ENCODE measurements at places on chromosomes 3 and 15.
A peak's percentile ranks its signal among the peaks of the same experiment; 100 is the strongest.

- H3K36me3 ChIP-seq: no peaks in the 10 kb centered on the region
- no peaks in the 10 kb centered on the region for H3K27me3 ChIP-seq
- DNase-seq: peak; percentile 65
- no peak overlapping the region for H3K4me3 ChIP-seq
Measured at GRCh38 chr15:39426552-39427532, 154.0 kb upstream of the THBS1 start.

GRCh38 chr15:93048759-93049161 lies 40.3 kb downstream of the RGMA start:
- no peaks in the 10 kb centered on the region for H3K4me1 ChIP-seq
- H3K4me3 ChIP-seq: no peak overlapping the region
- no peaks in the 10 kb centered on the region for H3K27me3 ChIP-seq
- DNase-seq: no peak

GRCh38 chr3:25751725-25752124 lies 31.5 kb downstream of the NGLY1 start:
- peaks cover 3% of the 10 kb centered on the region for H3K36me3 ChIP-seq
- H3K27me3 ChIP-seq: no peaks in the 10 kb centered on the region
- H3K4me3 ChIP-seq: no peak overlapping the region
- DNase-seq: no peak
- no peaks in the 10 kb centered on the region for H3K4me1 ChIP-seq
- no peak overlapping the region for H3K27ac ChIP-seq

GRCh38 chr15:66254089-66254950 lies 770 bp upstream of the MEGF11 start:
- H3K4me1 ChIP-seq: peaks cover 7% of the 10 kb centered on the region
- H3K27me3 ChIP-seq: peaks cover 62% of the 10 kb centered on the region
- H3K36me3 ChIP-seq: no peaks in the 10 kb centered on the region
- no peak overlapping the region for H3K27ac ChIP-seq
- no peak for DNase-seq

DNA sequence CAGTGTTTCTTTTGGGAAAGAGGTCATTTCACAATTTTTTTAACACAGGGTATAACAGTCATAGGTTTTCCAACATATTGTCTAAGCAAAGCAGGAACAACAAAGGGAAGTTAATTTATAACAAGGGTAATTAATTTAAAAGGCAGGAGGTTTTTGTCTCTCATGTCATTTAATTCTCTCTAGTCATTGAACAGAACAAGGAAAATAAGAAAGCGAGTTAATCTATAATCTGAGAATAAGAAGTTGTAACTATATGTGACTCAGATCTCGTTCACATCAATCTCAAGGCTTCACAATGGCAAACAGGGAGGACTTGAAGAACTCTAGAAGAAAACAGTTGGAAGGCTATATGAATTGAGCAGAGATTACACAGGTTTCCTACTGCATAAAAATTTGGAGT lies 579.8 kb upstream of the CCDC54 start:
- H3K27me3 ChIP-seq: no peaks in the 10 kb centered on the region
- H3K4me3 ChIP-seq: no peak overlapping the region
- no peak overlapping the region for H3K27ac ChIP-seq
- no peaks in the 10 kb centered on the region for H3K4me1 ChIP-seq
- no peaks in the 10 kb centered on the region for H3K36me3 ChIP-seq

GRCh38 chr15:92879949-92880725 lies 20.0 kb upstream of the CHD2 start:
- H3K27ac ChIP-seq: no peak overlapping the region
- H3K36me3 ChIP-seq: no peaks in the 10 kb centered on the region
- H3K27me3 ChIP-seq: no peaks in the 10 kb centered on the region
- no peak for DNase-seq
- H3K4me1 ChIP-seq: peaks cover 5% of the 10 kb centered on the region

DNA sequence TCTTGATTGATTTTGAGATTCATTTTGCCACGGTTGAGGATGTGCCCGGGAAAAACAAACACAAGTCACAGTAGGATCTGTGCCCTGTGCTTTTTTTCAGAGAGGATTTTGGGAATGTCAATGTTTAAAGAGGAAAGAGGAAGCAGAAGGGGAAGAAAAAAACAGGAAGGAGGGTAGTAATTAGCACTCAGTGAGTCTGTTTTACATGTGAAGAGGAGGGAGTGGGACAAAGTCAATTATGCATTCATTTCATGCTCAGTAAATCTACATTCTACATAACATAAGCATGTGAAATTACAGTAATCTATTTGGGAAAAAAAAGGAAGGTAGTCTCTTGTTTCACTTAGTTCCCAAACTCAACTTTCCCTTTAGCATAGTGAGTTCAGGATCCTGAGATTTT lies 18.3 kb upstream of the CD200 start:
- DNase-seq: no peak
- no peaks in the 10 kb centered on the region for H3K4me1 ChIP-seq
- no peak overlapping the region for H3K27ac ChIP-seq
- no peaks in the 10 kb centered on the region for H3K36me3 ChIP-seq

DNA sequence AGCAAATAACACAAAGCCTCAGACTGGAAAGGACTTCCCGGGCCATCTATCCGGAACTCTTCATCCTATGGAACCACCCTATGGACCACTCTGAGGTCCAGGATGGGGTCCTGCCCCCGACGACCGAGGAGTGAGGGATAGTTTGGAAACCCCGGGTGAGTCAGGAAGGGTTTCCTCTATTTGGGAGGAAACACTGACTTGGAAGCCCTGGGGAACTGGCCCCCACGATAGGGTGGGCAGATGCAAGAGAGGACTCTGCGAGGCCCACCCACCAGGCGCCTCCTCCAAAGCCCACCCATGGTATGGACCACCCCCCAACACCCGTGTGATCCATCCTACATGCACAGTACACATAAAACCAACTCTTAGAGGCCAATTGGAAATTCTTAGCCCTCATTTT lies 69.4 kb downstream of the CPN2 start:
- H3K27me3 ChIP-seq: no peaks in the 10 kb centered on the region
- peaks cover 7% of the 10 kb centered on the region for H3K4me1 ChIP-seq
- H3K36me3 ChIP-seq: no peaks in the 10 kb centered on the region
- no peak overlapping the region for H3K27ac ChIP-seq

DNA sequence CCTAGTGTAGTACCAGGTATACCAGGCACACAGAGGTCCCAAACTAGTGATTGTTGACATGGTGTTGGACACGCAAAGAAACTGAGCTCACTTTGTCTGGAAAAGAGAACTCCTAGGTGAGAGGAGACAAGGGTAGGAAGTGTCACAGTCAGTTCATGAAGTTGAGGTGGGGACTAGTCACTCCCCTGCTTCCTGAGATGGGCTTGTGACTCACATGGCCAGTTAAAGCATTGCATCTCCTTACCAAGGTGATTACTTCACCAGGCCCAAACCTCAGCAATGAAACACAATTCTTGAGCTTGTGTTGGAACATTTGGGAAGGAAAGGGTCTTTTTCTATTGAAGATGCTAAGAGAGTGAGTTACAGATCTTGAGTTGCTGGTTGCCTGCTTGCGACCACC lies 49.2 kb upstream of the RAD18 start:
- no peak for DNase-seq
- H3K36me3 ChIP-seq: no peaks in the 10 kb centered on the region
- no peaks in the 10 kb centered on the region for H3K27me3 ChIP-seq
- no peak overlapping the region for H3K4me3 ChIP-seq

GRCh38 chr15:41276831-41277230 lies 45.8 kb downstream of the CHP1 start:
- peaks cover 13% of the 10 kb centered on the region for H3K36me3 ChIP-seq
- no peaks in the 10 kb centered on the region for H3K27me3 ChIP-seq
- no peaks in the 10 kb centered on the region for H3K4me1 ChIP-seq
- peak; percentile 56 for DNase-seq

DNA sequence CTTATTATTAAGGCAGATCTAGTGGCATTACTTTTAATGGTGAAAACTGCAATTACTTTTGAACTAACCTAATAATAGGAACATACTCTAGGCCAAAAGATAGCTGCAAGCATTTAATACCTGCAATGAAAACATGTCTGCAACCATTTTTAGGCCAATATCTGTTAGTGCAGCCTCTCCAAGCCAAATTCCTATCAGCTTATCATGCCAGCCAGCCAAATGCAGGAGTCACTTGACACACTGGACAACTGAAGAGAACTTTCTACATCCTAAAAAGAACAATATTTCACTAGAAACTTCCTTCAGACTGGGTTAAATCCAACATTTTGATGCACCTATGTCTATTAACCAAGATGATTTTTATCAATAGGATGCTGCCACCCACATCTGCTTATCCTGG lies 33.8 kb downstream of the CCDC54 start:
- no peak overlapping the region for H3K4me3 ChIP-seq
- H3K4me1 ChIP-seq: no peaks in the 10 kb centered on the region
- H3K27ac ChIP-seq: no peak overlapping the region
- no peaks in the 10 kb centered on the region for H3K36me3 ChIP-seq
- H3K27me3 ChIP-seq: no peaks in the 10 kb centered on the region

GRCh38 chr15:73375755-73376305 lies 7.1 kb upstream of the HCN4 start:
- H3K4me1 ChIP-seq: peaks cover 21% of the 10 kb centered on the region
- no peaks in the 10 kb centered on the region for H3K36me3 ChIP-seq

- no peak overlapping the region for H3K27ac ChIP-seq
- no peaks in the 10 kb centered on the region for H3K4me1 ChIP-seq
- H3K27me3 ChIP-seq: no peaks in the 10 kb centered on the region
- H3K4me3 ChIP-seq: no peak overlapping the region
- no peaks in the 10 kb centered on the region for H3K36me3 ChIP-seq
- no peak for DNase-seq
Measured at GRCh38 chr3:2656806-2657777, 453.1 kb downstream of the IL5RA start.

- no peak for DNase-seq
- H3K36me3 ChIP-seq: peaks cover 2% of the 10 kb centered on the region
- H3K27me3 ChIP-seq: no peaks in the 10 kb centered on the region
Measured at GRCh38 chr15:66474135-66474534, 23.4 kb downstream of the SNAPC5 start.

DNA sequence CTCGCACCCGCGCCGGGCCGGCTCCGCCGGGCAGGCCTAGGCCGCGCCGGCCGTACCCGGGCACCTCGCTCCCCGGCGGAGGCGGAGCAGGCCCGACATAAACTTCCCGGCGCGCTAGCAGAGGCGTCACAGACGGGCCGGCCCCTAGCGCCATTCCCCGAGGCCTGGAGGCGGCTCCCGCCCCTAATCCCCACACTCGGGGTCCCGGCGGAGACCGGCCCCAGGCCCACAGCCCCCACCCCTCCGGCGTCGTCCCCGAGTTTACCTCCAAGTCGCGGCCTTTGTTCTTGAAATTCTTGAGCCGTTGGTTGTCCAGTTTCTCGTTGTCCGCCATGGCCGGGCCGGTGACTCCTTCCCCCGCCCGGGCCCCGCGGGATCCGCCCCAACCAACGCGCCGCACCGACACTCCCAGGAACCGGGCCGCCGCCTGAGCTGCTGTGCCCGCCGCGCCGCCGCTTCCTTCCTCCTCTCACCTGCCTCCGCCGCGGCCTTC lies 376 bp downstream of the KPNA4 start:
- H3K4me1 ChIP-seq: no peaks in the 10 kb centered on the region
- peak overlapping the region; percentile 85 for H3K27ac ChIP-seq
- peak overlapping the region; percentile 77 for H3K4me3 ChIP-seq
- H3K27me3 ChIP-seq: no peaks in the 10 kb centered on the region
- peaks cover 5% of the 10 kb centered on the region for H3K36me3 ChIP-seq

DNA sequence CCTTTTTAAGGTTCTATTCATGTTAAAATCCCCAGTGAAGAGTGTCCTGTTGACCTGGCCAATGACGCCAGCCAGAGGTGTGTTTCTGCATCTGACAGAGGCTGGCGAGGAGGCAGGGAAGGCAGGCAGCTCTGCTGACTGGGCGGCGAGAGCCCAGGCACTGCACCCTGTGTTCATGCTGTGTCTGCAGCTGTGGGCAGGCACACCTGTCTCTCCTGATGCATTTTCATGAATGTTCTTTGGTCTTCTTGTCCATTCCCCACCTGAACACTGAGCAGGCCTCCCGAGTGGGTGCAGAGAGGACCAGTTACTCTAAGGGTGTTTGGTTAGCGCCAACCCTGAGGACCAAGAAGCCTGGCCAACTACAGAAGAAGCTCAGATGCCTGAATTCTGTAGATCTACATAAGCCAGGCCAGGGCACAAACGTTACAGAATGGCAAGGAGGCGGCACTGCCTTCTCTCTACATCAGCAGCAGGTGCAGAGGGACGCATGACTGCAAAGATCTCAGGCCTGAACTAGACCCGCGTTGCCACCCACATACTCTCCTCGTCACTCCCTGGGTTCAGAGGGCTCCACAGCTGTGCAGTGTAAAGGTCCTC lies 233.7 kb downstream of the OCA2 start:
- H3K4me1 ChIP-seq: no peaks in the 10 kb centered on the region
- no peaks in the 10 kb centered on the region for H3K27me3 ChIP-seq
- H3K27ac ChIP-seq: no peak overlapping the region

- DNase-seq: no peak
- H3K36me3 ChIP-seq: no peaks in the 10 kb centered on the region
- peaks cover 8% of the 10 kb centered on the region for H3K4me1 ChIP-seq
- no peak overlapping the region for H3K27ac ChIP-seq
Measured at GRCh38 chr15:73744293-73744692, 8.9 kb downstream of the INSYN1 start.

- peak overlapping the region; percentile 56 for H3K4me3 ChIP-seq
- H3K36me3 ChIP-seq: no peaks in the 10 kb centered on the region
- H3K27me3 ChIP-seq: no peaks in the 10 kb centered on the region
- peak; percentile 14 for DNase-seq
Measured at GRCh38 chr3:126982126-126982470, 817 bp upstream of the PLXNA1 start.

DNA sequence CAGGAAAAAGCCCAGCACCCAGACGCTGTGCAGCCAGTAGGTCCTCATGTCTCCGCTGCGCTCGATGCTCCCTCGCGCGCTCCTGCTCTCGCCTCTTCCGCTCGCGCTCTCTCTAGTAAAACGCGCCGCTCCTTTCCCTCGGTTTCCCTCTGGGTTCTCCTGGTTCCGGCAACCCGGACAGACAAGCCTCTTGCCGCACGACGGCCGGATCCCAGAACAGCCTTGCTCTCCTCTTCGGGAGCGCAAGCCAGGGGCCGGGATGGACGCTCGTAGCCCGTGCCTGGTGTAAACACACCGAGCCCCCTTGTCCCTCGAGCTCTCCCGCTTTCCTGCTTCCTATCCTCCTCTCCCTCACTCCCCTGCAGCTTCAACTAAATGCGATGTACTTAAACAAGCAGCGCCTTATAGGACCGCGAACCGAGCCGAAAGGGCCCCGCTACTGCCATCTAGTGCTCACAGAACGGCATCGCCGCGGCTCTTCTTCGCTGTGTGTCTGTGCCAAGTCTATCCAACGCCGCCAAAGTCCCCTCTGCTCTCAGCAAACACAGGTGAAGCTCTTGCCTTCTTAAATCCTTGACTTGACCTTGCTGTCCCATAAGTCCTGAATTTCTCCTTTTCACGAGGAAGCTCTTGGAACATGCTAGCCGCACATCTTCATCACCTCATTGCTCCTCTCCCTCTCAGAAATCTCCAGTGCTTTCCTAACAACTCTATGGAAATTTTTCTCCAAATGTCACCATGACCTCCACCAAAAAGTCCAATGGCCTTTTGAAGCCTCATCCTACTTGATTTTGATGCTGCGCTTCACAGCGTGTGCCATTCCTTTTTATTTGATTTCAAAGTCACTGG lies 1037.2 kb downstream of the IGSF11 start:
- no peak overlapping the region for H3K27ac ChIP-seq
- peak; percentile 83 for DNase-seq
- H3K36me3 ChIP-seq: no peaks in the 10 kb centered on the region
- H3K27me3 ChIP-seq: peaks cover 5% of the 10 kb centered on the region
